Mesenchymal stem cell (in vitro differentiated cells and primary cell): ENCODE measurements at places on chromosomes 1 and 21.

DNA sequence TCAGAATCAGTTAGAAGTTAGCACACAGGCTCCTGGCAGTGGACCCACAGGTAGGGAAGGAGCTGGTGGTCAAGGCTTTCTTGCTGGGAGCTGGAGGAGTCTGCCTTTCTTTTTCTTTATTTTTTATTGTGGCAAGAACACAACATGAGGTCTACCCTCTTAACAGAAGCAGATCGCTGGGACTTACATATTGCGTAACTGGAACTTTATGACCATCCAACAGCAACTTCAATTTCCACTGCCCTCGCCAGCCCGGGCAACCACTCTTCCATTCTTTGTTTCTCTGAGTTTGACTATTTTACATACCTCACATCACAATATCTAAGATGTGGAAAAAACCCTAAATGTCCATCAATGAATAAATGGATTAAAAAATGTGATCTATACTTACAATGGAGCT, 147.8 kb upstream of the AJAP1 start:
- no peak for DNase-seq

- peak; percentile 81 for DNase-seq
Observed at GRCh38 chr1:77538956-77539518, 143.4 kb downstream of the ZZZ3 start.

- DNase-seq: no peak
Observed at GRCh38 chr1:184583849-184584248, 170.8 kb downstream of the EDEM3 start.

- no peak for DNase-seq
Observed at GRCh38 chr1:154874465-154874864, 4.4 kb upstream of the KCNN3 start.

GRCh38 chr1:29945426-29945825, 709.1 kb downstream of the PTPRU start:
- no peak for DNase-seq

DNA sequence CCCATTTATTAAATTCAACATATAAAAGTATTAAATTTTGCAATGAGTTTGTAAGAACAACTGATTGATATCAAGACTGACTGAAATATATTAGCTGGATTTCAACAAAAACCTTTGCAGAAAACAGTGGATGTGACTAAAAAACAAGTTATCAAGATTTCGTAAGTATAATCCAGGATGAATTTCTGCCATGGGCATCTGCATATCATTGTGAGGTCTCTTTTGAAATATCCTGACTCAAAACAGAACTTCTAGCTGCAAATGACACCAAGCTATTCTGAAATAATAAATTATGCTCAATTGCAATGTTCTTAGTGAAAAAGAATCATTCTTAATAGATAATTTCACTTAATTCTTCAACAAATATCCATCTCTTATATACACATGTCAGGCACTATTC, 52.6 kb downstream of the CD34 start:
- no peak for DNase-seq

GRCh38 chr1:194028002-194028401, 841.6 kb upstream of the B3GALT2 start:
- peak; percentile 53 for DNase-seq

GRCh38 chr1:94115254-94115899, 5.6 kb downstream of the ABCA4 start:
- DNase-seq: no peak

DNA sequence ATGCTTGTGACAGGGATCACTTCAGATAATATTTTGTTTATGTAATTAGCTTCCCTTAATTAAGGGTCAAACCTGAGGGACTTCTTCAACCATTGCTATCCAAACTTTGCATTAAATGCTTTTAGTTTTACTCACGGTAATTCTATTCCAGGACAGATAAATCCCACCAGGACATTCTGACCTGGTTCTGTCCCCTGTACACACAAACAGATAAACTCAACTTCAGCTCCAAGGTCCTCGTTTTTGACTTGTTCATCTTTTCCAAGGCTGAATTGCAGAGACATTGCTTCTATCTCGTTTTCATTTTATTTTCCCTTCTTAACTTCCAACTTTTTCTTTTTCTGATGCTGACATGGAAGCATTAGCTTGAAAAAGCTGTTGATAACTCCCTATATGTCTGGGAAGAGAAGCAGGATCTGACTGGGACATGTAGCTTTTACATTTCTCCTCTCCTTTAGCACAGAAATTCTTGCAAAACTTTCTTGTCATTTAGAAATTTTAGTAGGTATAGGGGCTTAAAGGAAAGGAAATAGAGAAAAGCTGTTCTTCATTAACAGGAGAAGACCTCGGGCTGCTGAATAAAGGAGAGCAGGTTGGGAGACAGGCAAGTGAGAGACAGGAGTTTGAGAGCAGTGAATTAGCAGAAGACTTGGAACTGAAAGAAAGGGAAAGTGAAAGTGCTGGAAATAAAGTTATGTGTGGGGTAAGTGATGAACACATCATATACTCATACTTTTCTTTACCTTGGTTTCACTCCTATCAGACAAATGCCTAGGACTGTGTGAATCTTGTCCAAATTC, 231.7 kb upstream of the B3GALT2 start:
- peak; percentile 65 for DNase-seq

GRCh38 chr1:160584784-160585183, 5.5 kb upstream of the CD84 start:
- no peak for DNase-seq

DNA sequence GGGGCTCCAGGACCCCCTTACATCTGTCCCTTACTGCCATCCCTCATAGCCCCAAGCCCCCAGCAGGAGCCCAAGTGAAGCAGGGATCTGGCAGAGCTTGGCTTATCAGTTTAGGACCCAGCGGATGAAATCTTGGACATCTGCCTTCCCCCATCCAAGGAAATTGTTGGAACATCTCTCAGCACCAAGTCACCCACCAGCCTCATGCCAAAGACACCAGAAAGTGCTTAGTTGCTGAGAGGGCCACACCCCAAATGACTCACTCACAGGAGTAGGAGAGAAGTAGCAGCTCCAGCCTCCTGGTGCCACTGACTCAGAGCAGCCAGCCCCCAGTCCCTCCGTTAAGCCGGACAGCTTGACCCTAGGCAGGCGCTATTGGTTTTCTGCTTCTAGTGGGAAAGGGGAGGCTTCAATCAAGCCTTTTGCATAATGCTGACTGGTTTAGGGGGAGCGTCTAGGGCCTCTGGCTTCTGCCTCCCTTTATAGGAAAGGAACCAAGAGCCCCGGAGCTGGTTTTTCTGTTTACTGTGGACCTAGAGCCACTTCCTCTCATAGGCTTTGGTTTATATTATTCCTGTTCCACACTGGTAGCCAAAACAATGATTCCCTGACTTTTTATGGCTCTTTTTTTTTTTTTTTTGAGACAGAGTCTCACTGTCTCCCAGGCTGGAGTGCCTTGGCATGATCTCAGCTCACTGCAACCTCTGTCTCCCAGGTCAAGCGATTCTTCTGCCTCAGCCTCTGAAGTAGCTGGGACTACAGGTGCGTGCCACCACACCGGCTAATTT, 114.2 kb upstream of the IPO9 start:
- peak; percentile 100 for DNase-seq

DNA sequence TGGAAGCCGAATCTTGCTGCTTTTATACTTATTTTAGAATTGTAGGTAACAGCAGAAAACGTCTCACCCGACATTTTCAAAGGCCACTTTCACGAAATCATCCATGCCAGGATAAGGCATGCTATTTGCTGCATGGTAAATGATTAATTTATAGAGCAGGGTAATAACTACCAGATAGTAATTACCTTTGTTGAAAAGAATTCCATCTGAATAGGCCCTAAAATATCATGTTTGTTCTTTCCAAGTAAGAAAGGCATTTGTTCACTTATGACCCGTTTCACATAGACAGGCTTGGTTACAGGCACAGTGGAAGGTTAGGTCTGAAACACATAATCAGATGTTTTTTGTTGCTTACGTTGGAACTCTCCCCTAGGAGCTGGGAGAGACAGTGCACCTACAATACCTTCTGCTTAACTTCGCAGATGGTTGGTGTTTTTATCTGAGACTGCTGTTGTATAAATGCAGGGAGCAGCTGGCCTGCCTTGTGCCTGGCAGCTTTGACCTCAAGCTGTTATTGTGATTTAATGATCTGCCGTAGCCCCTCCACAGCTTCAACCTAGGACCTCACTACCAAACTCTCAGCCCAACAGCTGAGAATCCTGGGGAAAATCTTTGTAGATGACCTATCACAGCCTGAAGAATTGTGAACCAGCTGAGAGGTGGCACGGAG, 1.6 kb downstream of the SLC44A3 start:
- no peak for DNase-seq

DNA sequence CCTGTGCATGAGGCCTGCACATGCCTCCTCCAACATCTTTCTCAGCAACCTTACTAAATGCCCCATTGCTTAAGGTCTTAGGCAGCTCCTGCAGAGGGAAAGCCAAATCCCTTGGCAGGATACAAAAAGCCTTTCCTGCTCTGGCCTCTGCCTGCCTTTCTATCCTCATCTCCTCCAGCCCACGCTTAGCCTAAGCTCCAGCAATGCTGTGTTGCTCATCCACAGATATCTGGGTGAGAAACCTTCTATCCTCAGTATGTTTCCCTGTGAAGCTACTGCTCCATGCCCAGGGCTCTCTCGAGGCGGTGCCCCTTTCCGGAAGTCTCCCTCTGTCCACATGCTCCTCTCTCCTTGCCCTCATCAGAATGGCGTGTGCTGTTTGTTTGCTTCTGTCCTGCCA, 37.0 kb upstream of the CCSAP start:
- DNase-seq: no peak

DNA sequence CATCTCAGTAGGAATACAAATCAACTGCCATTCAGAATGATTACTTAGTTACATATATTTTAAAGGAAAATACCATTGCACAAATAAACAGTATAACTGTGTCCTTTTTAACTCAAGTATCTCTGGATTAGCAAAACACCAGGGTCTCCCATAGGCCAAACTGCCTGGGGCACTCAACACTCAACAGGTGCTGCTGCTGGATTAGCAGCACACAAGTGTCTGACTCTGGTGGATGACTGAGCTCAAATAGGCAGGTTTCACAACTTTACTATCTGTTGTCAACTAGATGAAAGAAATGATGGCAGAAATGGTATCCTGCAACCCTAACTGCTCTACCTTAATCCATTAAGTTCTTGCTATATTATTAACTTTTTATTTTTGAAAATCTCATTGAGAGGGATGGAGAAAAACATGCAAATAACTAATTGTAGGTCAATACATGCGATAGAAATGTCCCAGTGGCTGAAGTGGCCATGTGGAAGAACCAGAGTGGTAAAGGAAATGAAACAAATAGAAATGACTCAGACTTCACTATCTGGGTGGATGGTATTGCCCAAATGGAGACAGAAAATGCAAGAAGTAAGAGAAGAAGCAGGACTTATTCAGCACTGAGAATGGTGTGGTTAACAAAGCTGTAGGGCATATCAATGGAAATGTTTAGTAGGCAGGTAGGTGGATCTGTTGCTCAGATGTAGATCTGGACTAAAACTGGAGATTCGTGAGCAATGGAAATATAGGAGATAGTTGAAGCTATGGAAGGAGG, 90.8 kb upstream of the CCDC190 start:
- peak; percentile 14 for DNase-seq

GRCh38 chr1:1763657-1764621, 14.3 kb downstream of the NADK start:
- DNase-seq: no peak

DNA sequence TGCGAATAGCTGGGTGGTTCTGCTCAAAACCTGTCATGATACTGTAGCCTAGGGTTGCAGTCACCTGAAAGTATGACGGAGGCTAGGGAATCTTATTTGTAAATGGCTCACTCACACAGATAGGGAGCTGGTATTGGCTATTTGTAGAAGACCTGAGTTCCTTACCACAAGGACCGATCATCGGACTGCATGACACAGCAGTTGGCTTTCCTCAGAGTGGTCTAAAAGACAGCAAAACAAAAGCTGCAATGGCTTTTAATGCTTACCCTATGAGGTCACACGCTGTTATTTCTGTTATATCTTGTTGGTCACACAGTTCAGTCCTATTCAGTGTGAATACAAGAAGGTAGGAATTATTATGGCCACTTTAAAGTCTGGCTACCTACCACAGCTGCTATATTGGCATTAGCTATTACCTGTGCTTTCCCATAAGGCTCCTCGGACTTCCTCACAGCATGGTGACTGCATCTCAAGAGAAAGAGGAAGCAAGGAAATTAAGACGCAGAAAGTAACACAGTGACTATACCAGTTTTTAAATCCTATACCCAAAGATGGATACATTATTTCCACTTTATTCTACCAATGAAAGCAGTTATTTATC, 68.4 kb upstream of the LRRC7 start:
- no peak for DNase-seq

GRCh38 chr1:73943270-73943669, 254.7 kb downstream of the LRRIQ3 start:
- no peak for DNase-seq

- DNase-seq: no peak
Observed at GRCh38 chr1:44424747-44425146, 19.7 kb downstream of the RNF220 start.

DNA sequence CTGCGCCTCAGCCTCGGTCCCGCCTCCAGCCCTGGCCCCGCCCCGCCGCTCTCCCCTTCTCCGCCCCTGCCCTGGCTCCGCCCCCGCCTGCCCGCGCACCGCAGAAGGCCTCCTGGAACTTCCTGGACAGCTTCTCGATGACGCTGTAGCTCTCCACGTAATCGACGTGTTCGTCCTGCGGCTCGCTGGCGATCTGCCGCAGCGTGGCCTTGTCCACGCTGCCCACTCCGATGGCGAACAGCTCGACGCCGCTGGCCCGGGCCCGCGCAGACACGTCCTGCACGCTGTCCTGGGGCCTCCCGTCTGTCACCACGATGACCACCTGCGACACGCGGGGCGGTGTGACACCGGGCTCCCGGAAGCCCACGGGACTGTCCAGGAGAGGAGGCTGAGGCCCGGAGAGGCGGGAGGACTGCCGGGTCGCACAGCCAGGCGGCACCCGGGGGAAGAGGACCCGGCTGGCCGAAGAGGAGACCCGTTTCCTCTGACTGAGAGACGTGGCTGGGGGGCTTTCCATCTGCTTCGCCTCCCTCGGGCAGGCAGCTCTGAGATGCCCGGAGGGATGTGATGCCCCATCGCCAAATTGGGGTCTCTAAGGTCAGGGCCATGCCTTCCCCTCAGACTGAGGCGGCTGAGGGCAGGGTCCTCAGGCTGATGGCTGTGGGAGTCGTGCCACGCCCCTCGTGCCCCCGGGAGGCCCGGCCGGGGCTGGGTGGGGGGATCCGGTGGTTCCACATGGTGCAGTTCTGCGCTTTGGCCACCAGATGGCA, 4.6 kb downstream of the MATN1 start:
- peak; percentile 98 for DNase-seq

DNA sequence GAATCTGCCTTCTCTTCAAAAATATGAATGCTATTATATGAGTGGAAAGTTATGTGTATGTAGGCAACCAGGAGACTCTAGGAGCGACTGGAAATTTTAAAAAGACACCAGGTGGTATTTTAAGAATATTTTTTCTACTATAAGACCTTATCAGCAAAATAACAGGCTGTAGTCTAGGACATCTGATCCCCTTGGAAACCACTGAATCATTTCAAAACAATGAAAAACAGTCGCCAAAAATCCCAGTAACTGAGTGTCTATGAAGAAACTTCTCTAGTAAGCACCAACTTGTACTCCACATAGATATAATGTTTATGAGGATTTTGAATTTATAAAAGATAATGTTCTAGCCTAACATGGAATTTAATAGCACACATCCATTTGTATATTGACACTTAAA, 358.5 kb downstream of the GPATCH2 start:
- peak; percentile 62 for DNase-seq
